DMS79 (cell line): ENCODE measurements at places on chromosomes 4 and X.

DNA sequence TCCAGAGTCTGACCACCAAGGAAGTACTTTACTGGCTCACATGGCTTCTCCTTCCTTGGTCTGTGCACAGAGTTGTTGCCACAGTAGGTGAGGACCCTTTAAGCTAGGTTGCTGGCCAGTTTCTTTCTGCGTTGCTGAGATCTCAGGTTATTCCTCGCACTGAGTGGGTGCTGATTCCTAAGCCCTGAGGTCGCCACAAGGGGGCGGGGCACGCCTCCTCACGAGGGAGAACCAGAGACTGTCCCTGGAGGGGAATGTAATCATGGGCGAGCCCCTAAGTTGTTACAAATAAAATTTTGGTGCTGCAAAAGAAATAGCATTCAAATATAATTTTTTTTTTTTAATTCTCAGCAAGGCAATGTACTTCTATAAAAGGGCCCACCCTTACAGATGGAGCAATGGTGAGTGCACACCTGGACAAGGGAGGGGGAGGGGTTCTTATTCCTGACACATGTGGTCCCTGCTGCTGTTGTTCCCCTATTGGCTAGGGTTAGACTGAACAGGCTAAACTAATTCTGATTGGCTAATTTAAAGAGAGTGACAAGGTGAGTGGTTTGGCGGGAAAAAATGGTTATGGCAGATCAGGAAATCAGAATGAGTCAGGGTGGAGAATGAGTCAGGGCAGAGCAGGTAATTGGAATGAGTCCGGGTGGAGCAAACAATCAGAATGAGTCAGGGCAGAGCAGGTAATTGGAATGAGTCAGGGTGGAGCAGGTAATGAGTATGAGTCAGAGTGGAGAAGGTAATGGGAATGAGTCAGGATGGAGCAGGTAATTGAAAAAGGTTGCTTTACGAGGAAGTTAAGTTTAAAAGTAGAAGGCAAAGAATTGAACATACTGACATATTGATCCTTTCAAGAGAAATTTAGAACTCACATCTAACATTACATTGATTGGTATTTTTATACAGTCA is 107.5 kb downstream of the VSIG4 start:
- DNase-seq = no peak

- DNase-seq = no peak
These were observed 366.8 kb downstream of the UNC5C start for GRCh38 chr4:95181996-95182306.

- DNase-seq = no peak
These were observed 26.5 kb downstream of the GALNT7 start for GRCh38 chr4:173195109-173195508.

- no peak for DNase-seq
These were observed 42.4 kb downstream of the MSX1 start for GRCh38 chr4:4901877-4902276.

- no peak for DNase-seq
These were observed 36.0 kb upstream of the STS start for GRCh38 chrX:7111518-7111917.

- no peak for DNase-seq
These were observed 81.4 kb downstream of the SH3RF1 start for GRCh38 chr4:169189372-169189771.

DNA sequence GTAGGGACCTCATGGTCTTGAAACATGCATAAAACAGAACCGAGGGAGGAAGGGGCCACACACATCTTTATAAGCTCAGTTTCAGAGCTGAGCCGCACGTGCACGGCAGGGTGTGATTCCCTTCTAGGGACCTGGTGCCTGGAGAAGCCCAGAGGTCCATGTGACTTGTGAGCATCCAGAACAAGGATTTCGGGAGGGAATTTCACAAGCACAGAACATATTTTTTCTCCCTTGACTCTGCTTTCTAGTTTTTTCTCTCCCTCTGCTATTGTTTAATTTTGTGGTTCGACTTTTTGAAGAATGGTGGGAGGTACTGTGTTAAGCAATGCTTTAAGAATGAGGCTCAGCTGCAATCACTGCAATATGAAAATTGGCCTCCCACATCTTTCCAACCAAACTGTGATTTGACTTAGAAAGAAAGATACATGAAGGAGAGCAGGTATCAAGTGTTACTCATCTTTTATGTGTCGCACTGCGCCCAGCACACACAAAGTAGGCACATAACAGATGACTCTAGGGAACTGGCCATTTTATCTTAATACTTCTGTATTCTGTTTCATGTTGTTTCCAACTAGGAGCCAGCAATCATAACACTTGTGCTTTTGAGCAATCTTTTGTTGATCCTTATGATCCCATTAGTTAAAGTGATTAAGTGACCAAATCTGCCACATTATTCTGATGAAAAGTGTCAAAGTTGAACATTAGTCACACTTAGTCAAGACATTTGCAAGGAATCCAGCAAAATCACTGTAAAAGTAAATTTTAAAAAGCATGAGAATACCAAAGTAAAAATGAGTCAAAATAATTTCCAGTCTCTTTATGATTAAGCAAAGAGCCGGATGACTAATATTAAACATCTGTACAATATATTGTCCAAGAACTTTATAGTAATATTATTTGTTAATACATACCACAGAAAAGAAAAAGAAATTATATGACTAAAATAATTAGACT is 86.4 kb downstream of the SHISA3 start:
- no peak for DNase-seq

GRCh38 chrX:135340831-135341230 is 31.6 kb downstream of the ETDC start:
- DNase-seq = no peak

DNA sequence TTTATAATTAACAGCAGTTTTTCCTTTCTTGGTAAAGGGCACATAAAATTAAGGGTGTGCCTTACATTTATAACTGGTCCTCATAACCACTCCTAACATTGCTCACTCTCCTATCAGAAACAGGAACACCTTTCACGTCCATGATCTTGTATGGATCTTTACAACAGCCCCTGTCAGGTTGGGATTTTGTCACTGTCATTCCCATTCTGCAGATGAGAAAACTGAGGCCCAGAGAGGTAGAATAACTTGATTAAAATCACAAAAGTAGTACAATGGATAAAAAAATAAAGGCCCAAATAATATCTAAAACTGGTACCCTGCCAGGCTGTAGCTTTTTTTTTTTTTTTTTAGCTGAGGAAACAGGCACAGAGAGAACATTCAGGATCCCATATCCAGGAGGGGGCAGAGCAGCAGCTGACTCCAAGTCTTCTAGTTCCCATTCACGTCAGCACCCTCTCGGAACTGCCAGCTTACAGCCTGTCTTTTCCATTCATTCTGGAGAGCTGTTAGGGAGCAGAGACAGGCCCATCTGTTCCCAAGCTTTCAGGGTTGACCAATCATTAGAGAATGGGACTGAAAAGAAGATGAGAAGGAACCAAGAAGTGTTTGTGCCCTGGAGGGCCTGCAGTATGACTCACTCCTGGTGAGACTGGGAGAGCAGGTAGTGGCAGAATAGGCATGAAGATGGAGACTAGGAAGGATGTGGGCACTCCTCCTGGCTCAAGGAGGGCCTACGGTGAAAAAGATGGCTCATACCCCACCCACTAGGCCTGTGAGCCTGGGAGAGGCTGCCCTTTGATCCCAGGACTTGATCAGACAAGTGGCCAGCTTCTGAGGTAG is 7.3 kb downstream of the SUV39H1 start:
- no peak for DNase-seq

DNA sequence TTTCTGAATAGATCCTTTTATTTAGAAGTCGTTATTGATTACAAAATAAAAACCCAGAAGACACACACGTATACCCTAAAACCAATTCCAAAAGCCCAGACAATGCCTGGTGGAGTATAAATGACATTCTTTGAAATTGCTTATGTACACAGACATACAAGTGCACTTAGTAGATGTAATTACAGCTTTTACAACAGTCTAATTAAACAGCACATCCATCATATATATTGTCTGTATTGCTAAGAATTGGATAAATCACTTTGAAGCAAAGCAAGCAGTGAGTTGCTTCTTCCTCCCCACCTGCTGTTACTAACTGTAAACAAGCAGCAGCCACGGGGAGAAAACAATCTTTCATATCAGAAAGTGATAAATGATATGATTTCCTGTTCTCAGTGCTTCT is 645.7 kb downstream of the TLL1 start:
- no peak for DNase-seq

DNA sequence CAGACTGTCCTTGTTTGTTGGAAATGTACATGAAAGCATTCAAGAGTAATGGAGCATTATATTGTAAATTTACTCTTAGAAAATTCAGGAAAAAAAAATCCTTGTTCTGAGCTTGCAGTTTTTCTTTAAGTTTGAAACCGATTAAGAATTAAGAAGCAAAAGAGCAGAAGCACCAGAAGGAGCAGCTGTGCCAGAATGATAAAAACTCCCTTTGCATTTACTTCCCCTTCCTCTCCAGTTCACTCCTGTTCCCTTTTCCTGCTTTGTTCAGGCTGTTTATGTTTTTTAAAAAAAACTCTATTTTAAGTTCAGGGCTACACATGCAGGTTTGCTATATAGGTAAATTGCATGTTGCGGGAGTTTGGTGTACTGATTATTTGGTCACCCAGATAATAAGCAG is 90.3 kb downstream of the ATOH1 start:
- DNase-seq = no peak

GRCh38 chrX:16986169-16986568 is 39.7 kb downstream of the REPS2 start:
- DNase-seq = no peak

GRCh38 chr4:41177016-41177415 is 37.3 kb downstream of the APBB2 start:
- no peak for DNase-seq

GRCh38 chrX:53287493-53288138 is 6.2 kb upstream of the IQSEC2 start:
- DNase-seq = peak; percentile 34

- no peak for DNase-seq
These were observed 82.7 kb upstream of the DHRSX start for GRCh38 chrX:2583194-2584162.

GRCh38 chrX:22186165-22186564 is 86.5 kb upstream of the CBLL2 start:
- DNase-seq = no peak

DNA sequence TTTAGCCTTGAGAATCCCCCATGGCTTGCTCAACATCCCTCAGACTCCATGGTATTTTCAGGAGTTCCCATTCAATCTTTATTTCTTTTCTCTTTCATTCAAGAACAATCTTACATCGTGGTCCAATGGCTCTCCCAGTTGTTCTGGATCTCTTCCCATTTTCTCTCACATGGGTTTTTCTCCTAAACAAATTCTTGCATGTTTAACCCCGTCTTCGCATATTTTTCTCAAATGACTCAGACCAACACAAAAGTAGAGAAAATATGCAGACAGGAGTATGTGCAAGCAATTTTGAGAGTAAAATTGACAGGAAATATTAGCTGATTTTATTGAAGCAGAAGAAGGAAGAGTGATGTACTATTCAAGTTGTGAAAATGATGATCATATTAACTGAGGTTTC is 396.4 kb upstream of the TRAM1L1 start:
- DNase-seq = no peak

GRCh38 chr4:22522706-22523501 is 7.0 kb upstream of the ADGRA3 start:
- no peak for DNase-seq

DNA sequence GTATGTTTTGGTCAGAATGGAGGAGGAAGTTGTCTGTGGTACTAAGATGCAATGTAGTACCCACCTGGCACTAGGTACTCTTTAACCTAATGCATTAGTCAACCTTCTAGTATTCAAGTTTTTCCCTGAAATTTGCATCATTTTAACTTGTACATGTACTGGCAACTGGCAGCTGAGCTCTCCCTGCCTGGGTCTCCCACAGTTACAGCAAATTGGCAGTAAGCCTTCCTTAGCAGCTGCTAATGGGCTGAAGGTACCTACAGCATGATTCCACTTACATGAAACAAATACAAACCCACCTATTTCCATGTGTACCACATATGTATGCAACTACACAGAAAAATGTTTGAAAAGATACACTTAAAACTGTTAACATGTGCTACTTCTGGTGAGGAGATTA is 8.1 kb upstream of the KLHL2 start:
- peak; percentile 66 for DNase-seq

DNA sequence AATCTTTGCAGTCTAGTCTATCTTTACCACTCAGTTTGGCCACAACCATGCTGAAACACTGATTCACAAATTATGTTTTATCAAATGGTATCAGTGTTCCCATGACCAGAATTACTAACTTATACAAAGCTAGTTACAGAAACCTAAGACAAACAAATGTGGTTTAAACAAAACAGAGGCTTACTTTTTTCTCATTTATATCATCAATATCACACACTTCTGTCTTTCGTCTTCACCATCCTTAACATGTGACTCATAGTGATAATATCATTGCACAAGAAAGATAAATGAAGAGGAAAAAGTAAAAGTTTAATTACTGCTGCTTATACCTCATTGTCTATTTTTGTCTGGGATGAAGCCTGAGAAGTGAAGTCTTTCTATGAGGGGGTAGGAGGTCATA is 406.6 kb downstream of the PCDH10 start:
- DNase-seq = no peak

DNA sequence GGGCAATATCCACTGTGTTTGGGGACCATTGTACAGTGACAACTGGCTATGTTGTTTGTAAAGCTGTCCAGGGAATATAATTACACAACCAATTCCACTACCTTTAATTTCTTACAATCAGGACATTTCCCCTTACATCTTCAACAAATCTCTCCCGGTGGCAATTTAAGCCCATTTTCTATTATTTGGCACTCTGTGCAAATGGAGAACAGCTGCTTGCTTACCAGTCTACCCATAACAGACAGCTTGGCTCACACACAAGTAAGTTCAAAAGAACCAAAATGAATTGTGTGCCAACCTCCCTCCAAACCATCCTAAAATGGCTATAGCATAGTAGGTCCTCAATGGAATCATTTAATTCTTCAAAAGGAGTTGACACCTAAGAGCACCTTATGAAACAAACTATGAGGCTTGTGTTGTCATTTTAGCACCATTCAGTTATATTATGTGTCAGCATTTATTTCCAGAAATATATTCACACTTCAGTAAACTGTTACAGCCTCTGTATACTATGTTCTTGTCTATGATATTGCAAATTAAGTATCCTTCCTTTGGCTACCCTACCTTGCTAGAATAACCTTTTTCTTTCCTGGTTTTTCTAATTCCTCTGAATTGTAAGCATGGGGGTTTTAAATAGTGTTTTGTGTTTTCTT is 18.4 kb downstream of the GABRA4 start:
- DNase-seq = no peak

DNA sequence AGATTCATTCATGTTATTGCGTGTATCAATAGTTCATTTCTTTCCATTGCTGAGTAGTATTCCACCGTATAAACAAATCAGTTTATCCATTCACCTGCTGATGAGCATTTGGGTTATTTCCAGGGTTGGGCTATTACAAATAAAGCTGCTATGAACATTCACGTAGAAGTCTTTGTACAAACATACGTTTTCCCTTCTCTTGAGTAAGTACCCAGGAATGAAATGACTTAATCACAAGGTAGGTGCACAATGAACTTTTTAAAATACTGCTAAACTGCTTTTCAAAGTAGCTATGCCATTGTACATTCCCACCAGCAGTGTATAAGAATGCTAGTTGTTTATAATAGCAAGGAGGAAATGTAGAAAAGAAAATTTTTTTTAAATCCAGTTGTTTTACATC is 35.9 kb downstream of the SYTL4 start:
- no peak for DNase-seq

GRCh38 chr4:8744083-8744805 is 127.4 kb downstream of the HMX1 start:
- DNase-seq = no peak
